ENCODE measurements at places on chromosomes 4 and X.

- DNase-seq: no peak
Measured at GRCh38 chr4:123838474-123838873, 441.9 kb downstream of the SPRY1 start.

- DNase-seq: no peak
Measured at GRCh38 chr4:181189751-181190150, 1053.5 kb upstream of the TENM3 start.

DNA sequence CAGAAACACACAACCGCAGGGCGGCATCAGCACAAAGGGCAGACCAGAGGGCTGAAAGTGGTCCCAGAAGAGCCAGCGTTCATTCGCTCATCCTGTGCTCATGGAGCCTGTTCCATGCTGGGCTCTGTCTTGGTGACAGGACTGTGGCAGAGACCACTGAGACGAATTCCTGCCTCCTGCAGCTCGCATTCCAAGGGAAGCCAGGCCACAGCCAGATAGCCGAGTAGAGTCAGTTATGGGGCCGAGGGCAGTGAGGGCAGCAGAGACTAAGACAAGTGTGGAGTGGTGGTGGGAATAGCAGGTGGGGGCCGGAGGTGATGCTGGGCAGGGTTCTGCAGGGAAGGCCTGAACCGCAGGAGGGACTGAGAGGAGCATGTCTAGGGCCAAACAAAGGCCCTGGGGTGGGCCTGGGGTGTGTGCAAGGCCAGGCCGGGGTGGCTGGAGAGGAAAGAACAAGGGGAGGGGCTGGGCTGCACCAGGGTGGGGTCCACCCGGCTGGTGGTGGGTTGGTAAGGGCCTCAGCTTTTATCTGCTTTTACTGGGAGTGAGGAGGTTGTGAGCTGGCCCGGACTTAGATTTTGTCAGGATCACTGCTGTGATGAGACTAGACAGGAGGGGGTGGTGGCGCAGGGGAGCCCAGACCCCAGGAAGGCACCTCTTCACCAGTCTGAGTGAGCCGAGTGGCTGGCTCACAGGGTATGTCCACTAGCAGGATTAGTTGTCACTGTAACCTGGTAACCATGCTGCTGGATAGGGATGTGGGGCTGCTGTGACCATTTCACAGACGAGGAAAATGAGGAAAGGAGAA lies 6.3 kb downstream of the PSAPL1 start:
- no peak for DNase-seq

DNA sequence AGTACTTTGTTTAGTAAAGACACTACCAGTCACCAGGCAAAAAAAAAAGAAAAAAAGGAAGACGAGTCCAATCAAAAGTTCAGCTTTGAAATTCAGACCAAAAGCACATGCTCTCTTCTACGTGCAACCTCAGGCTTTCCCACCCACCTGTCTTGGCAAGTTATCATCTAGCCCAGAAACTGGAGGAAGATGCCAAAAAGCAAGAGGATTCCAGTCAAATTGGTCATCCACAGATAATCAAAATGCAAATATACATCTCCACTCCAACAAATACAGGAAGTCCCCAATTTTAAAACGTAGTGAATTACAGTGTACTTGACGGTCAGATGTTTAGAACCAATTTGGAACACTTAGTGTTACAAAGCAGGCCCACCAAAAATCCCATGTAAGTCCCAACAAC lies 96.5 kb downstream of the PALLD start:
- DNase-seq: no peak

GRCh38 chr4:14653338-14653737 lies 348.9 kb upstream of the CPEB2 start:
- no peak for DNase-seq

All from GDM1 (cell line).